ENCODE measurements at places on chromosomes 2 and 18.

- DNase-seq: no peak
Measured at GRCh38 chr2:227623226-227623625, 5.9 kb downstream of the SCYGR4 start.

- DNase-seq: no peak
Measured at GRCh38 chr2:216316743-216317142, 55.5 kb downstream of the MARCHF4 start.

GRCh38 chr18:23871410-23871809 is 143.1 kb upstream of the TTC39C start:
- DNase-seq: peak; percentile 45

- DNase-seq: no peak
Measured at GRCh38 chr2:132462236-132462635, 45.6 kb downstream of the GPR39 start.

DNA sequence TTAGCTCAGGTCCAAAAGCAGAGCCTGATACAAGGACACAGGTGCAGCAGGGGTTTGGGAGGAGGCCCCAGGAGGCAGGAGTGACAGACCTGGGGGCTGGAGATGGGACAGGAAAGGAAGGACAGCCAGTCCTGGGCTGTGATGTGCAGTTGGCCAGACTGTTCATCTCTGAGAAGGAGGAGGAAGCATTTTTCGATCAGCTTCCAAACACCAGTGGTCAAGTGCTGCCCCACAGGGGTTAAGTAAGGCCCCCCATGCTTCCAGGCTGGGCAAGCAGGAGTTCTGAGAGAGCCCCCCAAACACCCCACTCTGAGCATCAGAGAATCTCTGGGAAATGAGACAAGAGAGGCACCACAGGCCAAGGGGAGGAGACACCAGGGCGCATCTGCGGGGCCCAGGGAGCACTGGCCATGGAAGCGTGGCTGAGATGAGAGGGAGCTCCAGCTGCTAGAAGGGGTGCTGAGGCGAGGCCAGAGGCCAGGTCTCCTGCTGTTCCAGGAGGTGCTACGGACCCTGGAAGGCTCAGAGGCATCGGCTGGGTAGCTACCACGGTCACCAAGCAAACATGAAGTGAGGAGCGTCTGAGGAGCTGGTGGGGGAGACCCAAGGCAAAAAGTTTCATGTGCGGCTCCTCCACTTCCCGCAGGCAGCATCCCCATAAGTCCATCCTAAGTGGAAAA is 5.6 kb upstream of the HDAC4 start:
- DNase-seq: no peak

GRCh38 chr18:48555465-48555995 is 16.7 kb downstream of the CTIF start:
- no peak for DNase-seq

DNA sequence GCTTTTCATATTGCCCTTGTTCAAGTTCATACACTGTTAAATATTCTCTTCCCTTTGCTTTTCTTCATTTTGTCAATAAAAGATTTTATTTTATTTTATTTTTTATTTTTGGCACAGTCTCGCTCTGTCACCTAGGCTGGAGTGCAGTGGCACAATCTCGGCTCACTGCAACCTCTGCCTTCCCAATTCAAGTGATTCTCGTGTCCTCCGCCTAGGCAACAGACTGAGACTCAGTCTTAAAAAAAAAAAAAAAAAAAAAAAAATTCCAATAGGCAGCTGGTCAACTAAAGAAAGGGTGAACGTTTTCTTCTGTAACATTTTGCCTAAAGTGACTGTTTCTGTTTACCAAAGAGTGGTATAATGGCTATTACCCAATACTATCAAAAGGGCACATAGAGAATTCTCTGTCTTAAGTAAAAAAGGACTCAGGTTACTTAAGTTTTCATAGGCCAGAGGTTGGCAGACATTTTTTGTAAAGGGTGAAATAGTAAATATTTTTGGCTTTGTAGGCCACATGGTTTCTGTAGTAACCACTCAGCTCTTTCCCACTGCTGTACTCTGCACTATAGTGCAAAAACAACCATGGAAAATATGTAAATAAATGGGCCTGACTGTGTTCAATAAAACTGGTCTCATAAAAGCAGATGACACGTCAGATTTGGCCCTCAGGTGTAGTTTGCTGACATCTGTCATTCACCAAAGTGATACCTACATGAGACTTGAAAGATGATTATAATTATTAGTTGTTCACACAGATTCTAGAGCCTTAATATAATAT is 113.4 kb downstream of the MIB1 start:
- DNase-seq: no peak

DNA sequence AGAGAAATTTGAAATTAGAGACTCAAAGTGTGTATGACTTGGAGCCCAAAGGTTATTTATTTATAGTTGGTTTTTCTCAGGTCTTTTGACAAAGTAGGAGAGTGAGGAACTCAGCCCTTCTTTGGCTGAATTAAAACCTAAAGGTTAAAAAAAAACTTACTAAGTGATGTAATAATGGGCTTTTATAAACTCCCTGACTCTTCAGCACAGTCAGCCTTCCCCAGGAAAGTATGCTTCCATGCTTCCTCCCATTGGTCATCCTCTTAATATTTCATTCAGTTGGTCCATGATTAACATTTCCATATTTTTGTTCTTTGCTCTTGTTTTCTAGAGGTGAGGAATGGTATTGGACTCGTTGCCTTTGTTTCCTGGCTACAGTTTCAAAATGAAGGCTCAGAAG is 7.2 kb downstream of the ARPC2 start:
- no peak for DNase-seq

GRCh38 chr2:210539578-210540416 is 16.6 kb upstream of the CPS1 start:
- DNase-seq: no peak

- DNase-seq: no peak
Measured at GRCh38 chr2:109081374-109081773, 47.6 kb upstream of the SH3RF3 start.

- DNase-seq: no peak
Measured at GRCh38 chr2:101517758-101518271, 42.9 kb upstream of the RFX8 start.

- no peak for DNase-seq
Measured at GRCh38 chr2:164705412-164706167, 84.3 kb upstream of the GRB14 start.

- DNase-seq: no peak
Measured at GRCh38 chr2:56121995-56122394, 61.8 kb upstream of the CCDC85A start.

DNA sequence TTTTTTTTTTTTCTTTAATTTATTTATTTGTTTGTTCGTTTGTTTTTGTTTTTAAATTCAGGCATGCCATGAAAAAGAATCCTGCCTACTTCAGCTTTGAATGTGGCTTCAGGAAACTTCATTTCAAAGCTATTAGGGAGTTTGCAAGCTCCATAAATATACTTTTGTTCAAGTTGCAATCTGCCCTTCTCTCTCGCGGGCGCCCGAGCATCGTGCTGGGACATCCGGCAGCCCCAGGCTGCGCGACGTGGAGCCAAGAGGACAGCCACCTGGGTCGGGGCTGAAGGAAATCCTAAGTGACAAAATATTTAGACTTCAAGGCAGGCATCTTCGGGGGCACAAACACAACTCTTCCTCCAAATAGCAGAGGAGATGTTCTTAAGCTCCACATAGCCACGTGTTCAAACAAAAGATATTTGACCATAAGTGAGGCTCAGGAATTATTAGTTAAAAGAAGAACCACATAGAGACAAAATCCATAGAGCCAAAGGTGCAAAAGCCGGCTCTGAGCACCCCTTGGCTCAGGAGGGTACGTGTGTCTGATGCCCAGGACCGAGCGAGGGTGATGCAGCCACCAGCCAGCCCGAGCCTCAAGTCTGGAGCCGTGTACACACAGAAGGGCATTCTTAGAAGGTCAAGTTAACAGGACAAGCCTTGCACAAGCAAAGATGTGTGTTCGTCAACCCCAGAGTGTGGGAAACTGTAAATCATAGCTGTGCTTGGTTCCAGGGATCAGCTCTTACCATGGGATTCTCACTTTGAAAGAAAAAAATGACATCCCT is 256.5 kb upstream of the SALL3 start:
- no peak for DNase-seq

DNA sequence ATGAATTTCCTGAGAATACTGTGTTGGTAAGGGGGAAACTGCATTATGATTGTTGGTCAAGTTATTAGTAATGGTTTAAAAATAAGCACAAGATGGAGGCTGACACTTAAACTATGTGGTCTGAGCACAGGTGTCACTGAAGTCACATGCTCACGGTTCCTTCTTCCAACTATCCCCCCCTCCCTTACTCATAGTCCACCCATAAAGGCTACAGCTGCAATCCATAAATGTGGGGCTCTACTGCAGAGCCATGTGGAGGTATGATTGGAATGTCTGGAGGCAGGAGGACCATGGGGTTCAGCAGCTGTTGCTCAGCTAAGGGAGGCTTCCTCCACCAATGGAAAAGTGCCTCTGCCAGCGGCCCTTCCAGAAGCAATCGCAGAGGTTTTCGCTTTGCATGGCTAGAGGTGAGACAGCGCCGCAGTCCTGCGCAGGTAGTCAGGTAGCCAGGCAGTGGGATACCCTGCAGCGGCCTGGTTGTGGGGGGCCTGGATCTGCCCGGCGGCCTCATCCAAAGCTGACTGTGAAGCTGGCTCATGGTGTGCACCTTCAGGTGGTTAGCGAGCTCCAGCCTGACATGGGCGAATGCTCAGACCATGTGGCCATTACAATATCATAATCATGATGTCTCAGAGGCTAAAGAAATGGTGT is 249.6 kb downstream of the DCDC2C start:
- no peak for DNase-seq

GRCh38 chr2:75311521-75311920 is 112.2 kb upstream of the TACR1 start:
- DNase-seq: no peak

GRCh38 chr2:197234671-197235191 is 75.8 kb downstream of the ANKRD44 start:
- DNase-seq: no peak

DNA sequence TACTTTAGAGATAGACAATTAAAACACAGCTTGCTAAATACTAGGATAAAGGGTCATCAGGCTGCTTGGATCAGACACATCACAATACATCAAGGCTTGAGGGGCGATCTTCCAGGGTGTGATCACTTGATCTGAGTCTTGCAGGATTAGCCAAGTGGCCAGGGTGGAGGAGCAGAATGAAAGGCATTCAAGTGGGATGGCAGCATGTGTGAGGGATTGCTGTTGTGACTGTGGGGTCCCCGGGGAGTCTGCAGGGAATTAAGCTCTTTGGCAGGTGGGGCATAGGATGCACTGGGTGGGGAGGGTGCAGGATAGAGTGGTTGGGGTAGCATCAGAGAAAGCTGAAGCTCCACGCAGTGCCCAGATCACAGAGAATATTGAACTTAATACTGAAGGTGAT is 58.0 kb upstream of the TMEM163 start:
- DNase-seq: no peak

- DNase-seq: no peak
Measured at GRCh38 chr2:30239308-30239985, 8.1 kb downstream of the LBH start.

DNA sequence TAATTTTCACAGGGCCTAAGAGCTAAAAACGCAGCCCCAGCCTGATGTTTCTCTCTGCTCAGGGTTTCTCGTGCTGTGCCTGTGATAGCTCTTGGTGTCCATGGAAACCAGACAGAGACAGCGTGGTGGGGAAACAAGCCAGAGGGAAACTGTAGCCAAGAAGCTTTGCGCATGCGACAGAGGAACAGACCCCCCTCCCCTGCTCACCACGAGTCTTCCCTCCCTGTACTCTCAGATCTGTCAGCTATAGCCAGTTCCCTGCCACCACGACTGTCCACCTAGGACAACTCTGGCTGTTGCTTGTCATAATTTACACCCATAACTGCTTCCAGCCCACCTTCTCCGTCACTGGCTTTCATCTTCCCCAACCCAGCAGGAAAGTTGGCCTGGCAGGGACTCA is 13.2 kb upstream of the DNAJC27 start:
- DNase-seq: no peak

DNA sequence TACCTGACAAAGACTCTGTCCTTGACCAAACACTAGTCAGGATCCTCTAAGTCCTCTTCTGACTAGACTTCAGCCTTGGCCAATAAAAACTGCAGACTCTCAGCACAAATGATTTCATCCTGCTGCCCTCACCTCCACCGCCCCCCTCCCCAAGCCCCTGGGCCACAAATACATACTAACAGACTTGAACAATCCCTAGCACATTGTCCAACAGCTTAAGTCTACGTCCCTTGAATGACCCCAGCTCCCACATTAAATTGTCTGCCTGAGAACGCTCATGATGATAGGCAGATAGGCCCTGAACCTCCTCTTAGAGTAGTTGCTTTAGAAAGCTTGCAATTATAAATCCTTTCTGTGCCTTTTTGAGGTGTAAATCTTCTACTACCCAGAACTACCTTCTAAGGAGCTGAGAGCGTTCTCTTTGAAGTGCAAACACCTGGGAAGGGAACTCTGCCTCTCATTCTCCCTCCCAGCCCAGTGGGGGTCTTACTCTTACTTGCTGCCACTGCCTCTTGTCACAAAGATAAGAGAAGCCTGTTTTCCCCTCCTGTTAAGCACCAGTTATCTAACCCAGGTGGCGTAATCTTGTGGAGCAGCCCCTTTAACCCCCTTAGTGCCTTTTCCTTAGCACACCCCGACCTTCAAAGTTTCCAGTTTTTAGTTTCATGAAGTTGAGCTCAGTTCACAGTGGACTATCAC is 1225.6 kb downstream of the LRP1B start:
- DNase-seq: no peak

- no peak for DNase-seq
Measured at GRCh38 chr2:238714038-238714528, 133.8 kb upstream of the TWIST2 start.

DNA sequence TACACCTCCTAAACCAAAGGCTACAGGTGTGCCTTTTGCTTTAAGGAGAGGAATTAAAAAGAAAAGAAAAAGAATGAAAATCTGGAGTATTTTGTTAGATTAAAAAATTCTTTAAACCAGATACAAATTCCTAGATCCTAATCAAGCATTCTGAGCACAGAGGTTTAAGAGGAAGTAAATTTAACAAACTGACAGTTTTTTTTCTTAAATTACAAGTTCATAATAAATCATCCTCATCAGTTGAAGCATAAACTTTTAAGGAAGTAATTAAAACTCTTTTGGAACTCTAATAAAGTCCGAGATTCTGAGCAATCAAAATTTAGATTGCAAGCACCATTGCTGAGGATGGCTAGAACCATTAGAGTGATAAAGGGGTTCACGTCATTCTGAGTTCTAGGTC is 75.1 kb downstream of the POLE4 start:
- DNase-seq: no peak

- DNase-seq: no peak
Measured at GRCh38 chr2:127320067-127320466, 26.1 kb upstream of the ERCC3 start.

GRCh38 chr18:44678725-44679055 is 2.0 kb upstream of the SETBP1 start:
- no peak for DNase-seq

- DNase-seq: no peak
Measured at GRCh38 chr18:60976976-60977375, 356.3 kb upstream of the CDH20 start.

DNA sequence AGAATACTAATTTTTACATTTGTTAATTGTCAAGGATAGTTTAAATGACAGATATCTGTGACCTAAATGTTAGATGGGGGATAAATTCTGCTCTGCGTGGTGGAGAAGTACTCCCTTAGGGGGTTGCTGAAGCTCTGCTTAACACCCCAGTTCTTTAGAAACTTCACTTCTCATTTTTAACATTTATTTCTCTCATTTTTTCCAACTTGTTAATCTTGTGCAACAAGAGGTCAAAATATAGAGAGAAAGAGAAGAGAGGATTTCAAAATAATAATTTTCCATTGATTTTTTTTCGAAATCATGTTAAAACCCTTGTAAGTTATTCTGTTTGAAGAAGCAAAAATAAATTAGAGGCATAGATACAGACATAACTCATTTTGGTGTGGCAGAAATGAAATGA is 61.3 kb upstream of the SLC8A1 start:
- DNase-seq: no peak
